Stimulated activated CD4-positive, alpha-beta T cell treated with anti-CD3 and anti-CD28 coated beads, Interleukin-4, amount 100 ng/mL, for 48 hours (primary cell): ENCODE measurements at places on chromosomes 7 and 10.

GRCh38 chr7:107165341-107165740 is 3.5 kb upstream of the HBP1 start:
- DNase-seq = no peak

DNA sequence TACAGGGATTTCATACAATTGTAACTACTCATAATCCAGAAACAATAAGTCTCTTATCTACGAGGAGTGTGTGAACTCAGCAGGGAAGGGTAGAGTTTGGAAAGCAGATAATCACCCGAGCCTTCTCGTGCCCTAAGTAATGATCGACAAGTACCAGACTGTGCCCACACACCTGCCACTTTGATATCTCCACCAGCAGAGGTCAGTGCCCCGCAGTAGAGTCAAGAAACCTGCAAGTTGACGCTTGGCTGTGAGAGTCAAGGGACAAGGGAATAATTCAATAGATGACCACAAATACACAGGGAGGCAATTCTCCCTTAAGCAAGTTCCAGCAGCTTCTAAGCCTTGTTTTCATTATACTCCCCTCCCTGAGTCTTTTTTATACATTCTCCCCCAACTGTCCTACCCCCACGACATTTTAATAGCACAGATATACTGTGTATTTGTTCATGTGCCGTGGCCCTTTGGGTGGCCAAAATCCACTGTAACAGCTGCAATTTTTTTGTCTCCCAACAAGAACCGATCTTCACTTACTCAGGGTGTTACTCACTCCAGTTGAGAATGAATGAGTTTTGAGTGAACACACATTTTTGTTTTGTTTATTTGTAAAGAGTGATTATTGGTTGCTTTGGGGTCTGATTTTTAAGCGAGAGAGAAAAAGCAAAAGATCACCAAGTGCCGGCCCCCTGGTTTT is 106.9 kb upstream of the RHEB start:
- no peak for DNase-seq

- DNase-seq = no peak
These were observed 22.0 kb upstream of the CPA5 start for GRCh38 chr7:130322615-130323014.

GRCh38 chr10:71143170-71143569 is 69.2 kb upstream of the UNC5B start:
- no peak for DNase-seq

DNA sequence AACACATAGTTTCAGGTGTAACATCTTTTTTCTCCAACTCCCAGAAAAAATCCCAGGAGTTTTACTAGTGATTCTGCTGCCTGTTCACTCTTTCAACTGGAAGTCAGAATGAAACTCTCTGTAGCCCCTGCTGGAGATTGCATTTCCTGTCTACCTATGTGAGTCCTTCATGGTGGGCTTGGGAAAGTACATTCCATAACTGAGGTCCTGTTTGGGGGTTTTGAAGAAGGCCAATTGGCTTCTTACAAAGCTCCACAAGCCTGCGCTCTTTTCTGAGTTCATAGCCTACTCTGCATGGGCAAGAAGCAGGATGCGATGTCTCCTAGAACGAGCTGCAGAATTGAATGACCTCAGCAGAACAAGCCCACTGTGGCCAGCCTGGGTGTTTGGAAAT is 86.7 kb downstream of the LYZL2 start:
- no peak for DNase-seq

DNA sequence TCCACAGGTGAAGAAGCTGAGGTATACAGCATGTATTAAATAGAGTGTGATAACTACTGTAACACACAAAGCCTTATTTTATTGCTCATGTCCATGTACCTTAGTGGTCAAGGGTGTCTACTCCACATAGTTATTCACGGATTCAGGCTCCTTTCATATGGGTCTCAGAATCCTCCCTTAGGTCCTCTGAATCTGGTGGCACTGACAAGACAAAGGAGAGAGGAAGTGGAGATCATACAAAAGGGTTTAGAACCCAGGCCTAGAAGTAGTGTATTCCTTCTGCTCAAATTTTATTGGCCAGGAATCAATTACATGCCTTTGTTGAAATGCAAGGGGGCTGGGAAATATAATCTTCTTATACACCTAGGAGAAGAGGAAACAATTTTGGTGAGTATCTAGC is 164.6 kb downstream of the PTEN start:
- no peak for DNase-seq

GRCh38 chr7:108045669-108046068 is 42.7 kb upstream of the LAMB1 start:
- no peak for DNase-seq

DNA sequence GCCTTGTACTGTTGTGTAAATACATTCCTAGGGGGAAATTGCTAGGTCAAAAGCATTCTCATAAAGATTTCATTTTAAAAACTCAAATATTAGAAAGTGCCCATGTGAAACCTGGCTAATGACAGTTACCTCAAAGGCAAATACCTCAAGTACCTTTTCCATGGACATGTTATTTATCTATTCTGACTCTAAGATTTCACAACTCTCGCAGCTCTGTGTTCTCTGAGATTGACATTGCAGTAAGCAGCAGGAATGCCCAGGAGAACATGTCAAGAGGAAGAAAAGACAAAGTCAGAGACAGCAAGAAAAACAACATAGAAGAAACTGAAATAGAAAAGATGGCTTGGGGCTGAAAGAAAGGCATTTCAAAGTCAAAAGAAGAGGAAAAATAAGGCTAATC is 187.4 kb downstream of the CYP26A1 start:
- no peak for DNase-seq

DNA sequence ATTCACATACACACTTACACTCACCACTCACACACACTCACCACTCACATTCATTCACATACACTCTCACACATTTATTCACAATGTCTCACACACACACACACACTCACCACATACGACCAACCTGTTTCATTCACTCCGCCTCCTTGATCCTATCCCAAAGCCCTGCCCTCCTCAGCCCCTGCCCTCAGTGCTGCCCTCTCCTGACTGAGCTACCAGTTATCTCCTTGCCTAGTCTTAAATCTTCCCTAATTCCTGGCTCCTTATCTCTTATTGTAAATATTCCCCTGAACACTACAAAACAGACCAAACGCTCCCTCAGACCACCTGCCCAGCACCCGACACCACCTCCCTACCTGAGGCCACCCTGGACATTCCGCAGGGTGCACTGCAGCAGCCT is 26.1 kb upstream of the C10orf120 start:
- no peak for DNase-seq
